ENCODE measurements at places on chromosomes 5 and 9.

DNA sequence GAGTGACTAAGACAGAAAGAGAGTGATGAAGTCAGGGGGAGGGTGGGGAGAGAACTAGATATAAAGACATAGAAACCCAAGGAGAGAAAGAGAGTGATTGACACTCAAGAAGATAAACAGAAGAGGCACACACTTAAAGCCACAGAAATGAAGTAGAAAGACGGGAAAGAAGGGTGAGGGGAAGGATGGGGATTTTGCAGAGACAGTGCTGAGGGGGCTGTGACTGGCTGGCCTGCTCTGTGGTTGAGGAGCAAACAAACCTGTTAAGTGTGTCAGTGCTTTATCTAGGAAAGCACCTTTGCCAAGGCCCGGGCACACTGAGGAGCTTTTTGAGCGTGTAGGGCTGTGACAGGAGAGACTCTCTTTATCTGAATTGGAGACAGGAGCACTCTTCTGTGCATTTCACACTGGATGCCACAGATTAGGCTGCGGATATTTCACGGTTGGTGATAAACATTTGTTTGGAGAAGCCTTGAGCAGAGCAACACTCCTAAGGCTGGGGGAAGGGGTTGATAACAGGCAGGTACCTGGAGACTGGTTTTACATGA is 109.1 kb downstream of the DOCK2 start:
- DNase-seq: no peak

- no peak for DNase-seq
These were observed 2.9 kb downstream of the TTC23L start for GRCh38 chr5:34841816-34842215.

- no peak for DNase-seq
These were observed 53.2 kb downstream of the TRIP13 start for GRCh38 chr5:945691-946551.

- no peak for DNase-seq
These were observed 529.2 kb downstream of the EBF1 start for GRCh38 chr5:158570502-158570901.

DNA sequence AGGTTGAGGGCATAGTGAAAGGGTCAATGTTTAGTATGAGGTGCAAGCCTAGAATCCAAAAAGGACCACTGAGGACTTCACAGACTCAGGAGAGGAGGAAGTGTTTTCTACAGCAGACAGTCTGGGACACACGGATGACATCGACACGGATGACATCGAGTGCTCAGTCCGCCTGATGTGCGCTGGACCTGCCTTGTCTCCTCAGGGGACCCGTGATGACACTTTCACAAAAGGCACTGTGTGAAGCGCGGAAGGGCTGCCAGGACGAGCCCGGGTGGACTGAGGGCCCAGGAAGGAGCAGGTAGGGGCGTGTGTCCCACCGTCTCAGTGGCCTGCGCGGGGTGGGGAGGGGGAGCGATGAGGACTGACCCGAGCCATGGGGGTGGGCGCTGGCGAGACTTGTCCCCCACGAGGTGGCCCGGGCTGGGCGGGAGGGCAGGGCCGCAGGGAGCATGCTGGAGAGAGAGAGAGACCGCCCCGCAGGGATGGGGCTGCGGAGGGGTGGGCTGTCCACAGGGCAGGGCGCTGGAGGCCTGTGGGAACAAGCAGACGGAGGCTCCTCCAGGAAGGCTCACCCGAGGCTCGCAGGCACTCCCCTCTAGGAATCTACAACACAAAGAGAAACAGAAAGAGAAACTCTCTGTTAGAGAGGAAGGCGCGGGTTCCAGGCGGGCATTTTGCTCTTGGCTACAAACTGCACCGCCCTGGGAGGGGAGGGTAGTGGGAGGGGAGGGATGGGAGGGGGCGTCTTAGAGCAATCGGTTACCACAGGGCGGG is 54.9 kb downstream of the USP20 start:
- DNase-seq: peak; percentile 63

DNA sequence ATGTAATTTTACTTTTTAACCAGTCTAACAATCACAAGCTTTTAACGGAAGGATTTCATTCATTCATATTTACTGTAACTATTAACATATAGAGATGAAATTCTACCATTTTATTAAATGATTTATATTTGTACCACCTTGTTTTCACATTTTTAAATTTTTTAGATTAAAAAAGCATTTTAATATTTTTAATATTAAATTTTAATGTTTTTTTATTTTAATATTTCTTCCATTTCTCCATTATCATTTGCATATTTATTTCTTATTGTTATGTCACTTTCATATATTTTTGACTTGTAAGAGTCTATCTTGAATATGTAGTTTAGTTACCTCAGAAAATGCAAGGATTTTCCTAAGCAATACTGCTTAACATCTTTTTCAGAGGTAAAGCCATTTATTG is 1034.0 kb upstream of the PTPRD start:
- no peak for DNase-seq

- DNase-seq: peak; percentile 86
These were observed 112.9 kb upstream of the LMX1B start for GRCh38 chr9:126500600-126501382.

DNA sequence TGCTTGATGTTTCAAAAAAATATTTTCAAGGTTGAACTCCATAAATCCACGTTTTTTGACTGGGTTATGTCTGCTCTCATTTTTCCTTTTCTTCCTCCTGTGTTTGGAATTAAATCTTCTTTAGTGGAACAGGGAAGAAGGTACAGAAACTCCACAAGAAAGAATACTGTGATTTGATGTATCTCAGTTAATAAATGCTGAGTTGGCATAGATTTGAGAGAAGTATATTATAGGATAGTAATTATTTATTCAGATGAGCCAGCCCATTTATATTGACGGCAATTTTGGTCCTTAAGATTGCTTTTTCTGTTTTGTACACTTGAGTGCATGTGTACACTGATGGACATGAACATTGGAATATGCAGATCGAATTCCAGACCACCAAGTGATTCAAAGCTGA is 481.4 kb downstream of the PSAT1 start:
- no peak for DNase-seq

- no peak for DNase-seq
These were observed 487.2 kb upstream of the ST8SIA4 start for GRCh38 chr5:101390151-101390908.

GRCh38 chr9:134778841-134779411 is 101.7 kb upstream of the FCN2 start:
- peak; percentile 78 for DNase-seq

DNA sequence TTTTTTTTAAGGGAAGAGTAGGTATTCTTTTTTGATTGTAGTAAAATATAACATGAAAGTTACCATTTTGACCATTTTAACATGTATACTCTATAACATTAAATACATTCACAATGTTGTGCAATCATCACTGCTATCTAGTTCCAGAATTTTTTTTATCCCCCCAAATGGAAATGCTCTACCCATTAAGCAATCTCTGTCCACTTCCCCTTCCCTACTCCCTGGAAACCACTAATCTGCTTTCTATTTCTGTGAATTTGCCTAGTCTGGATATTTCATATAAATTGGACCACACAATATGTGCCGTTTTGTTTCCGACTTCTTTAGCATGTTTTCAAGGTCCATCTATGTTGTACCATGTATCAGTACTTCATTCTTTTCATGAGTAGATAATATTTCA is 429.5 kb downstream of the TLE1 start:
- no peak for DNase-seq

- DNase-seq: no peak
These were observed 58.1 kb downstream of the OXCT1 start for GRCh38 chr5:41812156-41812555.

DNA sequence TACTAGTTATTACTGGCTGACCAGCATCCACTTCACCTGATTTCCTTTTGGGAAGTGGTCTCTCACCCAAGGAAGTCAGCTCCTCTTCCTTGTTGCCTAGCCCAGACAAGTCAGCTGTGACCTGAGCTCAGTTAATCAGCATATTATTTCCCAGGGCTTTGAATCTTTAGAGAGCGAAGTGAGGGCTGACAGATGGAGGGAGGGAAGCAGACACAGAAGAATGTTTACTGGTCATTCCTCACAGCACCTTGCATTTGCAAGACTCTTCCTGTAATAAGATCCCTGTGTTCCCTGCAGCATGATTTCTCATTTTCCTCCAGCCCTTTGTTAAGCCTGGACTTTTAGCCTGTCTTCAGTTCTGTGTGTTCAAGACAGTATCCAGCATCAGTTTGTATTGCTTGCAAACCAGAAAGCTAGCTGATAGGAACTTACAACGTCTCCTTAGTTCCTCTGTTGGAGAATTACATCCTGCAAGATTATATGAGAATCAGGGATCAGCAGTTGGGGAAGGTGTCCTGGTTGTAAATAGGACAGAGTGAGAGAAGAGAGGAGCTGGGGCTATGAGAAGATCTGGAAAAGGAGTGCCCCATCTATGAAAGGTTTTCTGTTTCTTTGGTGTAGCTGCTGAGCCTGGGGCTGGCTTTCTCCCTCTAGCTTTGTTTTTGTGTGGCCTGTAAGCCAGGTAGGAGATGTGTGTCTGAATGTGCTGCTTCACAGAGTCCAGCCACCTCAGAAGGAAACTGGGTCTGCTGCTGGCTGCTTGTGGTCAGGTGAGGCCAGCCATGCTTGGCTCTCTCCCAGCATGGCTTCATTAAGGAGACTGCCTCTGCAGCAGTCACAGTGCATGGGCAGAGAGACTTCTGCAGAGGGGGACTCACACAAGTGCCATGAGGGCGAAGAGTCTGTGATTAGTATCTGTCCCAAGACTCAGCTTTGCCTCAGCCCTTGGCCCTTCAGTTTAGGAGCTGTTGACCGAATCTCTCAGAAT is 50.3 kb downstream of the MAN2A1 start:
- no peak for DNase-seq

- DNase-seq: no peak
These were observed 96.5 kb downstream of the GADD45G start for GRCh38 chr9:89701221-89701798.

- no peak for DNase-seq
These were observed 386.7 kb downstream of the KDM4C start for GRCh38 chr9:7144265-7145046.

DNA sequence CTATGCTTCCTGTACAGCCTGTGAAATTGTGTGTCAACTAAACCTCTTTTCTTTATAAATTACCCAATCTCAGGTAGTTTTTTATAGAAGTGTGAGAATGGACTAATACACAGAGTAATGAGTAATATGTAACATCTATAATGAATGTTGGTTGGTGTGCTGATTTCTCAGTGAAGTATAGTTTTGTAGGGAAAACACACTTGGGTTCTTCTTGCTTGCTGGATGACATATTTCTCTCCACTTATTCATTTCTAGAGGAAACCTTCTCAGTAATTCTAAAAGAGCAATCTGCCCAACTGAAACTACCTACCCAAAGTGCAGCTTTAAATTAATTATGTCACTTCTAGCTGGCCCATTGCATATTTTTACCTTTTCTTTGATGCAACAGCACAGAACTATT is 81.1 kb upstream of the RORB start:
- DNase-seq: no peak

DNA sequence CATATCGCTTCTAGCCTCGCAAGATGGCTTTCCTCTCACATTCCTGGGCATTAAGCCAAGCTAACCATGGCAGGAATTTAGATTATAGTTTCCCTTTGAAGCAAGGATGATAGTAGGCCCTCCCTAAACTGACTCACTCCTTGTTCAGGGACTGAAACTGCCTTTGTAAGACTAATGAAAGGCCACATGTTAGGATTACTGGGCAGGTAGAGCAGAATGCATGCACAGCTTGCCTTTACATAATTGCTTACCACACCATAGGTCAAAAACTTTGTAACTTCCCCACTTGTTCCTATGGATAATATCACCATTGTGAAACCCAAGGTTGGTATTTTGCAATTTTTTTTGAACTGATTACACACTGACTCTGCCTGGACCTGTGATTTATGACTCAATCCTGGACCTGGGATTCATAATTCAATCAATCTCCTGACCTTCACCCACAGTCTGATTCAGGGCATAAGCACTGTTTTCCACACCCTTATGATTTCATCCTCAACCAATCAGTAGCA is 41.0 kb upstream of the PRDM9 start:
- DNase-seq: no peak

DNA sequence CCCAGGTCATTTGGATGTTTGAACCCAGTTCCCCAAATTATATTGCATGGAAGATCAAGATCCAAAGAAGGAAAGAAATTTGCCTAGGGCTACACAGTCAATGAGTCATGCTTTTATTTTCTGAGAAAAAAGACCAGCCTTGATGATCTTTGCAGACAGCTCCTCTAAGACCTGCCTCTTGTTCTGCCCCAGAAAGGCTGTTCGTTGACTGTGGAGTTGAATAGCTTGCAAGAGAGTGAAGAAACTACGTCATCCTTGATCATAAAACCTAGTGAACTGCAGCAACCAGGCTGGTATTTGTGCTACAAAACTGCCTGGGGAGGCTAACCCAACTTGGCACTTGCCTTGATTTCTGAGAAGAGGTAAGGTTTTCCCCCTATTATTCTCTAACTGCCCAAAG is 263.9 kb downstream of the PAPPA start:
- DNase-seq: no peak

DNA sequence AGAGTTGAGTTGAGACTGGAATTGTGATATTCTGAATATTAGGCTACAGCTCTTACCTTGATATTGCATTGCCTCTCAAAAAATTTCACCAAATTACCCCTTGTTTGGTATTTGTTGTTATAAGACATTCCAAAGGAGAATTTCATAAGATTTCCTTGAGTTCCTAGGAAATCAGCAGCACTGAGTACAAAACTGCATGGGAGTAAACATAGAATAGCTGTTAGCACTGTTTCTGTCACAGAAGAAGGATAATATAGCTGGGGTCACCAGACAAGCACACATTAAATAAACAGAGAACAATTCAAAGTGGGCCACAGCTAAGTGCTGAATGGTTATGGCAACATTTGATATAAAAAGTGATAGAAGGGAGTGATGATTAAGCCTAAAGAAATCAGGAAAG is 724.3 kb downstream of the PRELID2 start:
- no peak for DNase-seq

- DNase-seq: no peak
These were observed 131.0 kb upstream of the CCNG1 start for GRCh38 chr5:163306421-163306820.

- DNase-seq: no peak
These were observed 255.5 kb downstream of the MAN2A1 start for GRCh38 chr5:109945097-109945678.

- DNase-seq: no peak
These were observed 101.7 kb downstream of the CDH18 start for GRCh38 chr5:19886123-19886917.

- DNase-seq: no peak
These were observed 125.9 kb downstream of the SYK start for GRCh38 chr9:90927496-90927895.

- DNase-seq: no peak
These were observed 361.6 kb upstream of the WWC1 start for GRCh38 chr5:167929841-167930240.

DNA sequence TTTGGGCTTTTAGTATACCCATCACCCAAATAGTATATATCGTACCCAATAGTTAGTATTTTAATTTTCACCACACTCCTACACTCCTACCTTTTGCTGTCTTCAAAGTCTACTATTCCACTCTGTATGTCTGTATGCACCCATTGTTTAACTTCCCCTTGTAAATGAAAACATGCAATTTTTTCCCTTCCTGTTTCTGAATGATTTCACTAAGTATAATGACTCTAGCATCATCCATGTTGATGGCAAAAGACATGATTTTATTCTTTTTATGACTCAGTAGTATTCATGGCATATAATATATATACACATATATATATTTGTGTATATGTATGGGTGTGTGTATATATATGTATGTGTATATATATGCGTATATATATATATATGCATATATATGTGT is 63.1 kb upstream of the FAM174A start:
- no peak for DNase-seq

Measured in Right ventricle myocardium superior (tissue), 1 donor.